GM23338 (cell line): ENCODE measurements at places on chromosomes 6 and 20. TPM values are rescaled to one million over a fixed set of nuclear protein-coding genes. Genes with fewer than 3 reads are reported as not detected.

DNA sequence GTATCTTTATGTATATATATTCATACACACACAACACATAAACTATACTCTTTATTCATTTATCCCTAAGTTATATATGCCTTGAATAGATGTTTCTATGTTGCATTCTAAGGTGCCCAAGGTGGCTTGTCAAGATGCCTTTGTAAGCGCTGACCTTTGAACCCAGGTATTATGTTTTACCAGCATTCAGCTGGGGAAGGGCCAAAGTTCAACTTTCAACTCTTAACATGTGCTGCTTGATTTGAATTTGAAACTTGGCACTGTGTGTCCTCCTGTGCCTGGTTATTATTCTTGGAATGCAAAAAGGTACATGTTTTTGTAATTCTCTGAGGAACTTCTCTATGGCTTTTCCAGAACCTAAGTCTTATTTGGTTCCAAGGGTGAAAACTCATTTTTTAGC, 146.5 kb downstream of the EDN1 start:
- H3K27me3 ChIP-seq: no peaks in the 10 kb centered on the region
- no peak for DNase-seq
- peaks cover 9% of the 10 kb centered on the region for H3K36me3 ChIP-seq
- no peak overlapping the region for H3K27ac ChIP-seq
- no peak overlapping the region for H3K4me3 ChIP-seq

DNA sequence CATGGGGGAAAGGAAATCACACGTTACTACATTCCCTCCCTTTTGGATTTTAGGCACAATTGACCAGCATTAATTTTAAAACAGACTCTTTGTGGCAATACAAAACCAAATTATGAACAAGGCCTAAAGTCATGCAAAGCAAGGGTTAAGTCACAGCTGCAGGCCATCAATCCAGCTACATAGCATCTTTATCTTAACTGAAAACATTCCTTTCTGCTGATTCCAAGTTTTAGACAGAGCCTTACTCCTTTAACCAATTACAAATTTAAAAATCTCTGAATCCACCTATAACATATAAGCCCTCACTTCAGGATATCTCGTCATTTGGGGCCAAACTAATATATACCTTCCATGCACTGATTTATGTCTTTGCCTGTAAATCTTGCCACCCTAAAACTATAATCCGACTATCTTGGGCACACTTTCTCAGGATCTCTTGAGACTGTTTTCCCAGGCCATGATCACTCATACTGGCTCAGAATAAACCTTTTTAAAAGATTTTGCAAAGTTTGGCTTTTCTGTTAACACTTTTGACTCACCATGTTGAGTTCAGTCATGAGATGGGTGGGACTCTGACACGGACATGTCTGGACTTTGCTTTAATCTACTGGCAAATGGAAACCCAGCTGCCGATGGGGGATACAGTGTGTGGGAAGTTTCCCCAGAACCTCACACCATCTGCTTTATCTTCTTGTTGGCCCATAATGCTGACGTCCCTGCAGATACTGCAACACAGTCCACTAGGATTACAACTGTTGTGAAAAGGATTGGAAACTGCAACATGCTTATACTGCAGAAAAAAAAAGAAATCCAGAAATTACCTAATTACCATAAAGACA, 757.0 kb downstream of the PTPRT start:
- H3K27me3 ChIP-seq: no peaks in the 10 kb centered on the region
- H3K4me1 ChIP-seq: no peaks in the 10 kb centered on the region
- H3K4me3 ChIP-seq: no peak overlapping the region
- no peaks in the 10 kb centered on the region for H3K36me3 ChIP-seq
- no peak overlapping the region for H3K27ac ChIP-seq
- no peak for DNase-seq

GRCh38 chr20:36836591-36837269, 39.2 kb upstream of the TLDC2 start:
- H3K27ac ChIP-seq: peak overlapping the region; percentile 91
- H3K27me3 ChIP-seq: no peaks in the 10 kb centered on the region
- no peak overlapping the region; the same call in 1 of the 2 replicates for H3K4me3 ChIP-seq
- H3K36me3 ChIP-seq: no peaks in the 10 kb centered on the region
- peaks cover 11% of the 10 kb centered on the region for H3K4me1 ChIP-seq
- peak; percentile 96 for DNase-seq

DNA sequence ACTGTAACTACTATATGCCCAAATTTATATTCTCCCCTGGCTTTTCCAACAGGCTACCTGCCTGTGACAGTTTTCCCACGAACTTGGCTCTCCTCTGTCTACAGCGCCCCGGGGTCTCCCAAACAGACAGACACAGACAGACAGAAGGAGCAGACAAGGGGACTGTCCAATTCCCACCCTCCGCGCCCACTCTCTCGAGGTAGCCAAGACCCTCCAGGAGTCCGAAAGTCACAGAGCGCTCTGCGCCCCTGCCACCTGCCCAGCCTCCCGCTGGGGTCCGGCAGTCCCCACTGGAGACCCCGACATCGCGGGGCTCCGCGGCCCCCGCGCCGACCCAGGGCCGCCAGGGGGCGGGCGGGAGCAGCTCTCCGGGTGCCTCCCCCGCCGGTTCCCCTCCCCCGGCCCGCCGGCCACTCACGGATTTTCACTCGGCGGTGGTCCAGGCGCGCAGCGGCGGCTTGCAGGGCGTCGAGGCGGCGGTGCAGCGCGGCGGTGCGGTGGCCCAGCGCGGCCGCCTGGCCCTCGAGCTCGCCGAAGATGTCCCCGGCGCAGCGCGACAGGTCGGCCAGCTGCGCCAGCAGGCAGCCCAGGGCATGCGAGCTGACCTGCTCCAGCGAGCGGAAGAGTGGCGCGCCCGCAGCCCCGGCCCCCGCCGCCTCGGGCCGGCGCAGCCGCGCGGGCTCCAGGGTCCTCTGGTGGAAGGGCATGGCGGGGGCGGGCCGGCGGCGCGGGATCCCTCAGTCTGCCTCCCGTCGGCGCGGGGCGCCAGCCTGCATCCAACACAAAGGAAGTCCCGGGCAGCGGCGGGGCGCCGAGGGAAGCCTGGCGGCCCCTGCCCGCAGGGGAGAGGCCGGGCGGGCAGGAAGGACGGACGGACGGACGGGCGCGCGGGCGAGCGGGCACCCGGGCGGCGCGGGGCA, 81.3 kb upstream of the CCDC28A start:
- peak overlapping the region; percentile 96 for H3K4me3 ChIP-seq
- peaks cover 6% of the 10 kb centered on the region for H3K4me1 ChIP-seq
- peaks cover 9% of the 10 kb centered on the region; the same call in 1 of the 2 replicates for H3K27me3 ChIP-seq
- H3K27ac ChIP-seq: peak overlapping the region; percentile 81
- DNase-seq: peak; percentile 65
- no peaks in the 10 kb centered on the region for H3K36me3 ChIP-seq

GRCh38 chr6:9878535-9878934, 536.3 kb downstream of the TFAP2A start:
- no peaks in the 10 kb centered on the region for H3K36me3 ChIP-seq
- DNase-seq: no peak
- no peak overlapping the region for H3K4me3 ChIP-seq
- no peaks in the 10 kb centered on the region for H3K4me1 ChIP-seq
- H3K27me3 ChIP-seq: no peaks in the 10 kb centered on the region

DNA sequence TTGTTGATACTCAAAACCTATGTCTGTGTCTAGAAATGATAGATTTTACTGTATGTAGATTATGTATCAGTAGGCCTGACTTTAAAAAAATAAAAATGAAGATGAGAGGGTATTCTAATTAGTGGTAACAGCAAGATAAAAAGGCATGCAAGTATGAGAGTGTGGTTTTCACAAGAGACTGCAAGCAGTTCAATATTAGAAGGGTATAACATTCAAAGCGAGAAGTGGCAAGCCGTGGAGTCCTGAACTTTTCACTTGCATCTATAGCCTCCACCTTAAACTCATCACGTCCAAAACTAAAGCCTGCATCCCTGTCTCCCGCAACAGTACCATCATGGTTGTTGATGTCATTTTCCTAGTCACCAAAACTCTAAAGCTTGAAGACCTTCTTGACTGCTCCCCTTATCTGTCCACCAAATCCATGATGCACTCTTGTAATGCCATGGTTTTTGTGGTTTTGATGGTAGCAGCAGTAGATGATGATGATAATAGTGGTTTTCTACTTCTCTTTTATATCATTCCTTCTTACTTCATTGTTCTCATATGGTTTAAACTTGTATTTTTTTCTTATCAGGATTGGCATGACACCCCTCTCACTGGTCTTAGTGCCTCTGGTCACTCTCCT, 9.2 kb upstream of the CGA start:
- no peaks in the 10 kb centered on the region for H3K4me1 ChIP-seq
- no peak for DNase-seq
- H3K27ac ChIP-seq: no peak overlapping the region
- H3K4me3 ChIP-seq: no peak overlapping the region
- no peaks in the 10 kb centered on the region for H3K27me3 ChIP-seq
- no peaks in the 10 kb centered on the region for H3K36me3 ChIP-seq

The PNLDC1 gene
- 0.12 TPM in 1 of 2 replicates, not detected in the other for total RNA-seq

GRCh38 chr6:166476061-166476591, 93.4 kb upstream of the MPC1 start:
- no peak overlapping the region for H3K4me3 ChIP-seq
- DNase-seq: no peak
- H3K36me3 ChIP-seq: no peaks in the 10 kb centered on the region; the same call in 1 of the 2 replicates
- H3K27ac ChIP-seq: no peak overlapping the region
- H3K27me3 ChIP-seq: no peaks in the 10 kb centered on the region
- H3K4me1 ChIP-seq: no peaks in the 10 kb centered on the region

The MCUR1 gene
- total RNA-seq: 20.3 and 21.0 TPM in 2 replicates

The MEP1A gene
- total RNA-seq: not detected in 2 replicates

DNA sequence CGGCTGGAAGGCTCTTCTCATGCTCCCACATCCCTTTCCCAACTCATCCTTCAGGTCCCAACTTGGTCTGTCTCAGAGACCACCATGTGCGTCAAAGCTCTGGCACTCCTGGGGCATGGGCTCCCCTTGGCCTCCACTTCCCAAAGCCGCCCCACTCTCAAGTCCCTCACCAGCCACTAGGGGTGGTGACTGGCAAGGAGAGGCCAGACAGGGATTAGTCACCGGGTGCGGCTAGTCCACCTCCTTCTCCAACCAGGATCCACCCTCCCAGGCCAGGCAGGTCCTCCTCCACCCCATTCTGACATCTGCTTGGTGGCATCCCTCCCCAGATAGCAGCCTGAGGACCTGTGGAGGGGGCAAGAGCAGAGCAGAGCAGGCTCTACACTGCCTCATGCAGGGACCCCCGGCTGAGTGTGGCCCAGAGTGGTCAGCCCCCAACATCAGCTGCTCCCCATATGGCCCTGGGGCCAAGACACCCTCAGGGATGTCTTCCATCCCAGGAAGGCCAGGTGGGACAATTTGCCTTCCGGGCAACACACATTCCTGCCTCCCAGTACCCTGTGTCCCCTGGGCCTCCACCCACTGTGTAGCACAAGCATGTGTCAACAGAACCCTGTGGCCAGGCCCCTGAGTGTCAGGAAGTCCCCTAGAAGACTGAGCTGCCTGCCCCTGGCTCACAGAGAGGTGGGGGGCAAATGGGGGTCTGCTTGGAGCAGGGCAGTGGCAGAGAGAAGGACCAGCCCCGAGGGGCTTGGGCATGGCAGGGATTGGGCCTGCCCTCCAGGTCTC, 29.2 kb downstream of the YTHDF1 start:
- no peaks in the 10 kb centered on the region for H3K27me3 ChIP-seq
- no peak for DNase-seq
- no peak overlapping the region for H3K27ac ChIP-seq
- no peaks in the 10 kb centered on the region for H3K4me1 ChIP-seq
- H3K4me3 ChIP-seq: no peak overlapping the region

GRCh38 chr20:53413186-53413631, 180.4 kb downstream of the ZNF217 start:
- H3K4me3 ChIP-seq: peak overlapping the region; percentile 41; the same call in 1 of the 2 replicates
- peaks cover 6% of the 10 kb centered on the region for H3K4me1 ChIP-seq
- H3K27me3 ChIP-seq: no peaks in the 10 kb centered on the region
- no peak overlapping the region for H3K27ac ChIP-seq
- DNase-seq: peak; percentile 94
- no peaks in the 10 kb centered on the region for H3K36me3 ChIP-seq

The BTN1A1 gene
- total RNA-seq: 0.38 and 0.50 TPM in 2 replicates

The RBM38 gene
- 77.6 and 80.5 TPM in 2 replicates for total RNA-seq

DNA sequence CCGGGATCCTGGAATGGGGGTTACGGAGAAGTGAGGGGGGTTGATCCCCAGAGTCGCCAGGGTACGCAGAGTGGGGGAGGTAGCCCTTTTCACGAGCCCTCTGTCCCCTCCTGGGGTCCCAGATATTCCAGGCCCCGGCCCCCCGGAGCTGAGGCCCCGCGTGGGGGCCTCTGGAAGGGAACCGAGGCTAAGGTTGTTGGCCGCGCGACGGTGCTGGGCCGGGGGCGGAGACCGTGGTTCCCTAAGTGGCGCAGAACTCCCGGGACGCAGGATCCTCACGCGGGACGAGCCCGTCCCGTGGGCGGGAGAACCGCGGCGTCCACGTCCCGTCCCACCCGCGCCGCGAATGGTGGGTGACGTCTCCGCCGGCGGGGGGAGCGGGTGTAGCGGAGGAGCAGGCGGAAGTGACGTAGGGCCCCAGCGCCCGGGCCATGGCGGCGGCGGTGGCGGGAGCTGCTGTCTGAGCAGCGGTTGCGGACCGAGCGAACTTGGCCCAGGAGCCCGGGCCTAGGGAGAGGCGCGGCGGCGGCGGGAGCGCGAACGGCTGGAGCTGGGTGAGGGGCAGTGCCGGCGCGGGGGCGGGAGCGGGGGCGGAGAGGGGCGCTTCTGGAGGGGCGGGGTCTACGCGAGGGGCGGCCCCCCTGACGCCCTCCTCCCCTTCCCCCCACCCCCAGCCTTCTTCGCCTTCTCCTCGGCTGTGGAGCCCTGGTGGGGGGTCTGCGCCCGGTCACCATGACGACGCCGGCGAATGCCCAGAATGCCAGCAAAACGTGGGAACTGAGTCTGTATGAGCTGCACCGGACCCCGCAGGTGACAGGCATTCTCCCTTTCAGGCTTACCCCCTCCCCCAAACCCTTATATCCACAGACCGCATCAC, at the start of gene RING1:
Gene RING1, plus strand, starts transcription at position 410 of the 877 bp plus-strand sequence. Its CDS starts 323 bp downstream, at position 733.
- H3K27me3 ChIP-seq: peaks cover 76% of the 10 kb centered on the region
- peak within 1 kb of the TSS; percentile 96 for H3K4me3 ChIP-seq
- peak; percentile 93 for DNase-seq

DNA sequence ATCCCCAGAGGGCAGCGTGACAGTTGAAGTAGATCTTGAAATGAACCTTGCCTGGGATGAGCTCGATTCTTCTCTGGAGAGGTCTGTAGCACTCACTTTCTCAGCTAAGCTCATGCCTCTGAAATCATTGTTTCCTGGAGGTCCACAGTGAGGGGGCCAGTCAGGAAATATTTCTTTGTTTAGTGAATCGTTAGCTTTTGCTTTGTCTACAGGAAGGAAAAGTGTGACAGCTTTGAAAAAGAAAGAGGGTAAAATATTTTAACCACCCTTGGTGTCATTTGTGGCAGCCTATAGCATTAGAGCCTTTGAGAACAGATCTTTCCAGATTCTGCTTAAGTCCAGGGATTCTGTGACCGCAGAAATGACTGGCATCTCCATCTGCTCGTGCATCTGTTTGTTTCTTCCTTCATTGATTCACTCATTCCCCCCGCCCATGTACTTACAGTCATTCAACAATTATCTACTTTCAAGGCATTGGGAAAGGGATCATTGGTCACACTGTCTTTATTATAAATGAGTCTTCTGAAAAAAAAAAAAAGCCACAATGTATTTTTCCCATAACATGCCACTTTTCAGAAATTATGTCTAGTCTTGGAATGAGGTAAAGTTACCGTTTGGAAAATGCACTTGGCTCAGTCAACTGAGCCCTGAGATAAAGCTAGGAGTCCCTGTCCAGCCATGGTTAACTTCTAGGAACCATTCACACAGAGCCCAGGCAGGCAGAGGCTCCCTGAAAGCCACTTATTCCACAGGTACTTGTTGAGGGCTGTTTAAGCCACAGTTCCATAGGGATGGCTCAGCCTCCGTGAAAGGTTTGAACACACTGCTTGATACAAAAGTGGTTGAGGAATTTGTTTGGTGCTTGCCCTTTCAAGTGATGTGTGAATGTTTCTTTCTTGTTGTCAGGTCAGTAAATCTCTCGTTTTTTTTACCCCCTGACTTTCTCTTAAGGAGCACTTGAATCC, 86.0 kb downstream of the TIAM2 start:
- H3K36me3 ChIP-seq: no peaks in the 10 kb centered on the region
- H3K4me3 ChIP-seq: no peak overlapping the region
- no peak for DNase-seq
- no peaks in the 10 kb centered on the region for H3K27me3 ChIP-seq
- no peak overlapping the region; the same call in 1 of the 2 replicates for H3K27ac ChIP-seq
